NCI-H1048 (cell line): ENCODE measurements at places on chromosomes 13 and 19.

- no peak for DNase-seq
These were observed 4.2 kb upstream of the IZUMO2 start for GRCh38 chr19:50167314-50167721.

GRCh38 chr19:15248106-15248505 lies 15.9 kb upstream of the EPHX3 start:
- no peak for DNase-seq

DNA sequence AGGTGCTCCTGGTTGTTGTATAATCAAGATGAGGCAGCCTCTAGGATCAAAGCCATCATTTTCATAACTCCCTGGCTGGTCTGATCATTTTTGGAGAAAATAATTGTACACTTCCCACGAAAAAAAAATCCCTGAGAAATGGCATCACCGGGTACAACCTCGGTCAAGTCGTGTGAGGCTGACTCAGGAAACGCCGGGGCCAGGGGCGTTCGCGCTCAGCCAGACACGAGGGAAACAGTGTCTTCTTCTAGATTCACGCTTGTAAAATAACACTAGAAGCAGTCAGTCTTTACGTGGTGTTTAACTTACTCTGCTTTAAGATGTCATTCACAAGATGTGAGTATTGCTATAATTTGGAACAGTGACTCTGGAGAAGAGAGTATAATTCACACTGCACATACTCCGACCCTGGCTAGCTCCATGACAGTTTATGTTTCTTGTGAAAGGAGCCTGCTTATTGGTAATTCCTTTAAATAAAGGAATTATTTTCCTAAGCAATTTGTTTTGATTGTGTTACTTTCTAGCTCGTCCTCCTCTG lies 109.0 kb upstream of the SOX1 start:
- no peak for DNase-seq

DNA sequence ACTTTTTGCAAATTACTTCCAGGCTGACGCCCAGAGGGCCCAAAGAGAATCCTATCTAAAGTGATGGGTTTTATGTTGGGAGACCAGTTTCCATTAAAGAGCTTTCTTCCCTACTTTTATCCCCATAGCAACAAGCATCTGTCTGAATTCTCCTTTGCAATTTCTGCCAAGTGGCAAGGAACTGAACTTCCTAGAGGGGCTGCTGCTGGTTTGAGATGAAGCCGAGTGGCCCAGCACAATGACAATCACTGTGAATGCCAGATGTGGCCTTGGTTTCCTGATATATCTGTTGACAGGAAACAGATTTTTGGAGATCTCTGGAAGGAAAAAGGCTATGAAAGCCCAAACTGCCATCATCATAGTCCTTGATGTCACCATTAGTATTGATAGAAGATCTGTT lies 198.6 kb downstream of the OXGR1 start:
- no peak for DNase-seq
